Thoracic aorta (tissue), 2 donors: ENCODE measurements at places on chromosomes 4 and X. TPM values are rescaled to one million over a fixed set of nuclear protein-coding genes. Genes with fewer than 3 reads are reported as not detected.

GPR34 gene
- 28.0 TPM for total RNA-seq

CT45A5 gene
- not detected for total RNA-seq

CENPVL3 gene
- total RNA-seq = not detected

GPRIN3 gene
- 5.7 TPM for total RNA-seq

ART3 gene
- not detected for total RNA-seq

- DNase-seq = no peak
These were observed 10.9 kb upstream of the FAT4 start for GRCh38 chr4:125303821-125304220.

GRCh38 chr4:8422327-8422726, 18.2 kb downstream of the ACOX3 start:
- DNase-seq = no peak

GRCh38 chr4:33088713-33089112, 2368.5 kb downstream of the PCDH7 start:
- no peak for DNase-seq

GRCh38 chr4:139942241-139942640, 211.7 kb downstream of the MAML3 start:
- no peak for DNase-seq

DNA sequence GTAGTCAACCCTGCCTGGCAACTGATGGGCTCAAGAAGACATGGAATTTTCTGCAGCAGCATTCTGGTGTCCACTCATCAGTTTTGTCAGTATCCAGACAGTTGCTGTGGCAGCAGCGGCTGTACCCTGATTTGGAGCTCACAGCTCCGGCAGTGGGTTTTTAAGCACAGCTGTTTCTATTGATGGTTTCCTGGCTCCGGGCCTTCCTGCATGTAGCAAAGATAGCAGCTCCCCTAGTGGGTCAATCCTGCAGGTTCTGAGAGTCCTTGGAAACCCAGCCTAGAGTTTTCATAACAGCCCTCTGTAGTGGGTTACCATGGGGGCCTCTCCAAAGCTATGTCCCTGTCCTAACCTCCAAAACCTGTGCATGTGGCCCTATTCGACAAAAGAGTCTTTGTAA, 84.0 kb upstream of the ATP6AP2 start:
- DNase-seq = no peak

GRCh38 chr4:158020734-158021346, 152.0 kb downstream of the GASK1B start:
- DNase-seq = no peak
